ENCODE measurements at places on chromosomes 13 and 19. TPM values are rescaled to one million over a fixed set of nuclear protein-coding genes. Genes with fewer than 3 reads are reported as not detected.

DNA sequence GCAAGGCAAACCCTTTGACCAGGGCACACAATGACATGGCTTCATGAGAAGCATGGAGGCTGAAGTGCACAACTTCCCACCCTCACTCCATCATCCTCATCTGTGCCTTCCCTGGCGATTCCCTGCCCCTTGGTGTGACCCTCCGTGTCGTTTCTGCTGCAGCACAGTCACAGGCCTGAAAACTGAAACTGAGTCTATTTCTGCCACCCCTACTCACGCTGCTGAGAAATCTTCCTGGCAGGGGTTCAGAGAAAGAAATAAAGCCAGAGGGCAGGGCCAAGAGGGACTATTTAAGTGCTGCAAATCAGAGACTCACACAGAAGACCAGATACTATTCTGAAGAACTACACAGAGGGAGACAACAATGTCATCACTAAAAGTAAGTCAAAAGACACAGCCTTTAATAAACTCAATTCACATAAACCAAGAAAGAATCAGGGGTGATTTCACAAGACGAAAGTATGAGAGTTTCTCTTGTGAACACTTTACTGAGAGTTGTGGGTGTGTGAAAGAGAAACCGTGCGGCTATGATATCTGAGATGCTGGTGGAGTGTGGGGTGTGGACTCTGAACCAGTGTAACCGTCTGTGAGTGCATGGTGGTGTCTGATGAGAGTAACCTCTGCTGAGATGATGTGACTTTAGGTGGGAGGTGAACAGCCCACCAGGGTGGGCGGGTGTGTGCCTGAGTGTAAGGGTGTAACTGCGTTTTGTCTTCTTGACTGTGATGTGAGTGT, 23.5 kb downstream of the LGALS16 start:
- no peak for DNase-seq

GRCh38 chr19:30212574-30212973, 159.6 kb upstream of the ZNF536 start:
- no peak for DNase-seq

GRCh38 chr13:60347174-60347573, 49.8 kb upstream of the TDRD3 start:
- no peak for DNase-seq

- DNase-seq: no peak
Observed at GRCh38 chr19:33159893-33160292, 28.0 kb downstream of the WDR88 start.

DNA sequence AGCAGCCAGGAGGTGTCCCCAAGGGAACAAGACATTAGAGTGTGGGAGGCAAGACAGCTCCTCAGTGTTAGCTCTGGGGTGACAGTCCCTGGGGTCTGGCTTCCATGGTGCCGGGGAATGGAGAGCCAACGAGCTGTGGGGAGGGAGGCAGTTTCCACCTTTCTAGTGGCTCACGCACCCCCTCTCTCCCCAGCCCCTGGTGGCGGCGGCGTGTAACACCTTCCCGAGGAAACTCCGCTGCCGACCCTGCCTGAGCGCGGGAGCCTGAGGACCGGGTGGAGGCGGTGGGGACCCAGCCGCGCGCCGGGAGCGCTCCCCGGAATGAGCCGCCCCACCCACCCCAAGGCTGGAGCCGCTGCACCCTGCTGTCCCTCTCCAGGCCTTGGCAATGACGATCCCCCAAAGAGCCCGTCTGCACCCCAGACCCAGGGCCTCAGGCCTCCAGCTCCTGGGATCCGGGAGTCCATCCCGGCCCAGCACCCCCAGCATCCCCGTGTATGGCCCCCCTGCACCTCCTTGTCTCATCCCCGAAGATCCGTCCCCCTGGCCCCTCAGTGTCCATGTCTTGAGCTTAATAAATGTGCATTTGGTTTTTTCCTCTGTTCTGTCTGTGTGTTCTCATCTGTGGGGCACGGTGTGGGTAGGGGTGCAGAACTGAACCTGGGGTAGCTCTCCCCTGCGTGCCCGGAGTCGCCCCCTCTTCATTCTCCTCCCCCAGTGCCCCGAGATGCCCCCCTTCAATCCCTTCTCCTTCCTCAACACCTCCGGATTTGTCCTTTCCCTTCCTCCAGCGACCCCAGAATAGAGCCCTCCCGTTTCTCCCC, 622 bp upstream of the FXYD5 start:
- no peak for DNase-seq

- no peak for DNase-seq
Observed at GRCh38 chr13:46343279-46343994, 43.6 kb downstream of the RUBCNL start.

GRCh38 chr19:19661141-19661674, 2.3 kb downstream of the ATP13A1 start:
- no peak for DNase-seq

- no peak for DNase-seq
Observed at GRCh38 chr19:45191375-45191774, 12.8 kb downstream of the BLOC1S3 start.

GRCh38 chr19:30029721-30030510, 87.9 kb downstream of the URI1 start:
- DNase-seq: peak; percentile 81

- DNase-seq: no peak
Observed at GRCh38 chr13:35914662-35915061, 216.5 kb downstream of the DCLK1 start.

DNA sequence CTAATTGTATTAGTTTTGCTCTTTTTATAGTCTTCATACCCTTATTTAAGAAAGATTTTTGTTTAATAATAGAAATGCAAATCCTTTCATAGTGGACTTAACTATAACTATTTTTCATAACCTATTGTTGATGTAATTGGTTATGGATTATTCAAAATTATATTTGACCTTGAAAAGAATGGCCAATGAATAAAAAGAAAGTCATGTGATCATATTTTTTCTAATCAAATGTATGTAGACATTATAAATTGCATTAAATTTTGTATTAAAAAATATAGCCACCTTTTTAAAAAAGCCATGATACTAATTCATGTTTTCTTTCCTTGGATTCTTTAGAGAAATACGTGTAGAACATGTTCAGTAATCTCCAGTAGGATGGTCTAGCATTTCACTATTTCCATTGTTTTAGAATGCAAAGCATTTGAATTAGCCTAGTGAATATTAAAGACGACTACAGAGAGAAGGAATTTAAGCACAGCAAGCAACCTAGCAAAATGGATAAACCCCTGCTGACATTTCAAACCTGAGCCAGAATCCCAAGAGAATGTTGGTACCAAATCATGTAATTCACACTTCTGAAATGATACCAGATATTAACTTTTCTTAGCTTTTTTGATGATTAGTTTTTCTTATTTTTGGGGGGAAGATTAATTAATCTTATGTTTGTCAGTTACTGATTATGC, 1297.4 kb upstream of the MIR17HG start:
- no peak for DNase-seq

- no peak for DNase-seq
Observed at GRCh38 chr19:8473648-8474476, 28.6 kb downstream of the PRAM1 start.

DNA sequence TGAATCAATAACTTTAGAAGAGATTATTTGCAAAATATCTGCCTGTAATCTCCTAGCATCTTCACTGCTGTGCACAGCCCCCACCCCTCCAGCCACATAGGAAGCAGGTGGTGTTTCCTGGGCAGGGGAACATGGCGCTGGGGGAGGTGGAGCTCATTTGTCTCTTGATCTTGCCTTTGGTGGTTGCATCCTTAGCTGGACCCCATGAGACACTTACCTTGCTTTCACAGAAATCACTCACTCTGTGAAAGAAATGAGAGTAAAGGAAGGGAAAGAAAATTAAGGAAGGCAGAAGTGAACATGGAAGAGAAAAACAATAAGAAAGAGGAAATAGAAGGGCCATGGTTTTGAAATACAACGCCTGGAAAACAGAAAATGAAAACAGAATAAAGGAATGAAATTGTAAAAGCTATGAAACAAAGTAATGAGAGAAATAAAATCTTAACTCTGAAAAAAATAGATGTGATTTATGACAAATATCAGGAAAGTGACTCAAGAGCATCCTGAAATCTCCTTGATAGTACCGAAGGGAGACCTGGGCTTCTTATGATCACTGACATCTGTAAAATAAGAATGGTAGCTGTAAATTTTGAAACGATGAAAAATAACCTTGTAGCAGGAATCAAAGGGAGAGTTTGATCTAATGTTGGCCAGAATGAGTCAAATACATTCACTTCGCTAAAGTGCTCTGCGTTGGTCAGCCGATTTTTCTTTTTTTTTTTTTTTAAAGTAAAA, 17.2 kb upstream of the RNASEH2B start:
- no peak for DNase-seq

- DNase-seq: no peak
Observed at GRCh38 chr13:104011505-104012241, 945.5 kb upstream of the SLC10A2 start.

DNA sequence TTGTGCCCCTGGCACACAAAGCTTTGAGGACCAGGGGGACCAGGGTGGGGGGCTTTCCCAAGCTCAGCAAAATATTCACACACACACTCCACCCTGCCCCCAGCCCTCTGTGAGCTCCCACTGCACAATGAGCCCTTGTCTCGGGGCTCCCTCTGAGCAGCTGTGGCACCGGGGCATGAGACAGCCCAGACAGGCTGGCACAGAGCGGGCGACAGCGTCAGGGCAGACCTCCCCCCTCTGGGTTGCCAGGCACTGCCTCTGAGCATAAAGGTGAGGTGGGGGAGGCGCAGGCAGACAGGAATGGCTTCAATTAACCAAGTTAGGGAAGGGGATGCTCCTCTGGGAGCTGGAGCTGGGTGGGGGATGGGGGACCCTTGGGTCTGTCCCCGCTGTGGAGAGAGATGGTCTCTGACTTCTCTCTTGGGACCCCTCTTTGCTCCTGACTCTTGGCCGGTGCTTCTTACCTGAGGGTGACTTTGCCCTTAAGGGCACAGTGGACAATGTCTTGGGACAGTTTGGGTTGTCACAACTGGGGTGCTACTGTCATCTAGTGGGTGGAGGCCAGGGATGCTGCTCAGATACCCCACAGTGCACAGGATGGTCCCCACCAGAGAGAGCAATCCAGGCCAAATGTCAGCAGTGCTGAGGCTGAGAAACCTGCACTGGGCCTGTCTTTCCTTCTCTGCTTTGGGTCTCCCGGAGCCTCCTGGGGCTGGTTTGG, 30.3 kb downstream of the LYL1 start:
- DNase-seq: no peak

- DNase-seq: peak; percentile 67
Observed at GRCh38 chr19:29831041-29831548, 19.3 kb downstream of the CCNE1 start.

DNA sequence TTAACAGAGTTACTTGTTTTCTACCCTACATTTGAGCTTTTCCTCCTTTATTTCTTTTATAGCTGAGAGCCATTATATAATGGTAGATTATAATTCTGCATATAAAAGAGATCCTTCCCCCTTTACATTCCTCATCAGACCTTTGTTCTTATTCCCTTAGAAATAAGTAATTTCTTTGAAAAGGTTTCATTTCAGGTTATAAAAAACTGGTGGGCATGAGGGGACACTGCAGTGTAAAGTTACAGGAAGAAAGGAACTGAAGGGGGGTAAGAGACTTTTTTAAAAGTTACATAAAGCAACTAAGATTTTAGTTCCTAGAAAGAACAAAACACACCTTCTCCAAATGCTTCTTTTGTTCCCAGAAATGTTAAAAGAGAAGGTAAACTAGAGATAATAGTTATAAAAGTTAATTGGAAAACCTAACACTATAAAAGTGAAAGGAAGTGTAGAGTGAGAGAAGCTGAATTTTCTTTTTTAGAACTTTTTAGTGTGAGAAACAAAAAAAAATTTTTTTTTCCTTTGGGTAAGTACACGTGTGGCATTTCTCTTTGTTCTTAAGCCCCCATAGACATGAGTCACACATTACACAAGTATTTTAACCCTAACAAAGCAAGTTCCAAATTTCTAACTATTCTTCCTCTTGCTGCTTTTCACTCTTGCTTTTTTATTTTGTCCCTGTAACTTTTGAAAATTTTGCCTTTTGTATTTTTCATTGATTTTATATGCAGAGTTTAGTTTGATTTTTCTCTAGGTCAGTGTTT, 106.4 kb upstream of the MLNR start:
- DNase-seq: peak; percentile 33

- DNase-seq: no peak
Observed at GRCh38 chr13:103961129-103961528, 894.9 kb upstream of the SLC10A2 start.

DNA sequence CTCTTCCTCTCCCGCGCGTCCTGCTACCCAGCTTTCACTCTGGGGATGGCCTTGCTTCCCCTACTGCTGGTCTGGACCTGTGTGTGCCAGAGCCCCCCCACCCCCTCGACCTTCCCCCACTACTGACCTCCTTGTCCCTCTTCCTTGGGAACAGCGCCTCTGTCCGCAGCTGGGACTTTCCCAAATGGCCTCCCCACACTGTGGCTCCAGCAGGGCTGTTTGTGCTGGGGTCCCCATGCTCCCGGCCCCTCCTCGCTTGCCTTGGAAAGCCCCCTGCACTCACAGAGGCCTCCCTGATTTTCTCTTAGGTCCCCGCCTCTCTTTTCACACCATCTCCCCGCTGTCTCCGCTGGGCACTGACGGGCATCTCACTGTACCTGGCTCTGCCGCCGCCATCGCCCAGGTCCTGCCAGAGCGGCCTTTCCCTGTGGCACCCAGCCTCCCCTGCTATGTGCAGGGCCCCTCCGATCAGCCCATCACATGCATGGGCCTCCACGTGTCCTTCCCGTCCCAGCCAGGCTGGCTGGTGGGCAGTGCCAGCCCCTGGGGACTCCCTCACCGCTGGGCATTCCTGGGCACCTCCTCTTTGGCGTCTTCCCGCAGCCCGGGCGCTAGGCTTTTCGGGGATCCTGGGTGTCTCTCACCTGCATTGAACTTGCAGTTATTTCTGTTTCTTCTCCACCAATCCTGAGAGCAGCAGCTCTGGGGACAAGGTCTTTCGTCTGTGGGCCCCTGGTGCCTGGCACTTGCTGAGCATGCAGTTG, 118.7 kb downstream of the ATP11A start:
- no peak for DNase-seq

Gene ABCC4
- 45.7 TPM for total RNA-seq

Gene CACNA1A
- 3.4 TPM for total RNA-seq

Gene CDKN2D
- total RNA-seq: 10.6 TPM

Gene PSG1
- total RNA-seq: 1.5 TPM

Gene PROZ
- total RNA-seq: not detected

Gene TMEM145
- not detected for total RNA-seq

Gene ATP4B
- not detected for total RNA-seq

Gene CYP2F1
- not detected for total RNA-seq

Gene THSD8
- total RNA-seq: not detected

Gene LYPD5
- 0.31 TPM for total RNA-seq

Gene NBEA
- 2.5 TPM for total RNA-seq

Gene NEK3
- total RNA-seq: 11.4 TPM

Gene KLK10
- total RNA-seq: not detected
